ENCODE measurements at places on chromosomes 12 and 14.

DNA sequence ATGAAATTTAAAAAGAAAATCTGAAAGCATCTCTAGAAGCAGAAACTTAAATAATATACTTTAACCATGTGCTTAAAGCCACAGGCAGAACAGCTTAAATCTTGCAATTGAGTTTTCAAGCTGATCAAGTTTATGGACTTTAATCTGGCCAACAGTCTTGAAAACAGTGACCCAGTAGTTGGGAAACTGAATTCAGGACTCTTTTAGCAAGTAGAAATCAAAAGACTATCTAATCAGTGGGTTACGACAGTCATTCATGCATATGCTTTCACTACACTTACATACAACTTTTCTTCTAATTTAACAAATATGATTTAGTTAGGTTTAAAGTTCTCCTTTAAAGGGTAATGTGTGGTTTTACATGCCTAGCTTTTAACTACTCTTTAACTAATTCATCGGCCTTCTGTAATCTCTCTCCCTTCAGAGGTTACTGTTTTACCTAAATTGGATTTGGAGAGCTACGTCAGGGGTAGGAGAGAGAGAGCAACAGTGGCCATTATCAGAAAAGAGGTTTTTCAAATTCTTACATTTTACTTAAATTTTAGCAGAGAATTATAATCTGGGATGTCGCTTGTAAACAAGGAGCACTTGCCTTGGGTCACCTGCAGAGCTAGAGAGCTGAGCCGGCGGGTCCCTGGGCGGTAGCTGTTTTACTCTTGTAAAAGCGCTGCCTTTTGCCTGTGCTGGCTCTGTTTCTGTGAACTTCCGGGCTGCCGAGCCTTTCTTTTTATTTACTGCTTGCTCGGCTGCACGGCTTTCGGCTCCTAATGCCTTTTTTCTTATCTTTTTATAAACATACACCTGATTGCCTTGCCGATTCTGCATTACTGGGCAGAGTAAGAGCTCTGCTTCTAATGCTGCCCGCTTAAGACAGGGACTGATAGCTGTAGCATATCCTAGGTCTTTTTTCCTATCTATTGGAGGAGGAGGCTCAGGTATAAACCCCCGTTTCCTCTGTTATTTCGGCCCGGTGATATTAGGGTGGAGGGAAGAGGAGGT lies 17.4 kb upstream of the LYZ start:
- peak; percentile 50 for DNase-seq

DNA sequence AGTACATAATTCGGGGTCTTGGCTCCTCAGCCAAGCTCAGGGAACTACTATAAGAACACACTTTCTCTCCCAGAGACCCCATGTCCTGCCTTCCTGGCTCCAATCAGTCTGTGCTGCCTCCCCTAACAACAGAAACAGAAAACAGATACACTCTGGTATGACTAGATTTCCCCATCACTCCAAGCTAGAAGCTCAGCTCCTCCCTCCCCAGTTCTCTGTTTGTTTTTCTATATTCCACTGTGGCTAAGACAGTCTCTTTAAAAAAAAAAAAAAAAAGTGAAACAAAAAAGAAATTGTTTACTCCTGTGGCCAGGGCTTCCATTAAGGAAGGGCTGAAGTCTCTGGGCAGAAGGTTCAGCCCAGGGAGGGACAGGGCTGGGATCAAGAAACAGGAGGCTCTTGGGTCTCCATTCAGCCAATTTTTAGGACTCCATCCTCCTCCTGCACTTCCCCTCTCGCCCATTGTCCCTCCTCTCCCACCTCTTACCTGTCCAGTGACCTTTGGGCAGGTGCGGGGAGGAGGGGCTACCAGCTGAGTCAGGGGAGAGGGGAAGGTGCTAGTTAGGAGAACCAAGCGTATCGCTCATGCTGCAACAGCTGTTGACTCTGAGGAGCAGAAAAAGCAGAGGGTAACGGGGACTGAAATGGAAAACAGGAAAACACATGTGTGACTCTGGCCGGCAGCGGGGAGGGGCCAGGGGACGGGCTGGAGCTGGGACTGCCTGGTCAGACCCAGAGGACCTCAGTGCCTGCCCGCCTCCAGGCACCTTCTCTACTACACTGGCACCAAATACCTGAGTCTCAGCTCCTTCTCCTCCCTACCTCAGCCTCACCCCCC lies 4.1 kb upstream of the SLC7A7 start:
- DNase-seq = peak; percentile 64

- DNase-seq = no peak
These were observed 35.8 kb downstream of the ATP2A2 start for GRCh38 chr12:110316861-110317260.

DNA sequence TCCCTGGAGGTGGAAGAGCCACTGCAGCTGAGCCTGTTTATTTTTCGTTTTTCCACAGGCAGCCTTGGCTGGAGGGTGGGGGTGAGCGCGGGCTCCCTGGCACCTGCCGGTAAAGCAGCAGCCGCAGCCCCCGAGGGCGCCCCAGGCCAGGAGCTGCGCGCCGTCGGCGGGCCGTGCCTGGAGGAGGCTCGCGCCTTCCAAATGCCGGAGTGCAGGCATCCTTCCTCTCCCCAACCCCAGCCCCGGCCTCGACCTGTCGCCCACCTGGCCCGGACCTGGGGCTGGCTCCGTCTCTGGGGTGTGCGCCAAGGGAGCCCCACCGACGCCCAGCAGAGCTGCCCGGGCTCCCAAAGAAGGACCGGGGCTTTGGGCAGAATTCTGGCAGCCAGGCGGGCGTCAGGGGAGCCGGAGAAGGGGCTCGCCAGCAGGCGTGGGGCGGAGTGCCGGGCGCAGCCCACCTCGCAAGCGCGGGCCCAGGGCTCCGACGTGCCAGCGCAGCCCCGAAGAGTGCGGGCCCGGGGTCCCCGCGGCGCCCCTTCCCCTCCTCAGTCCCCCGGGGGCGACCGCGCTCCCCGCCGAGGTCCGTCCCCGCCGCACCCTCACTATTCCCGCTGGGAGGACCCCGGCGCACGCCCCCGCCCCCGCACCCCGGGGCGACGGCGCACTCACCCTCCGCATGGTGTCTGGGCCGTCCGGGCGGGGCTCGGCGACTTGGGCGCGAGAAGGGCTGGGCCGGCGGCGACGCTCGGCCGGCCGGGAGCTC lies 130.3 kb downstream of the NDUFA12 start:
- DNase-seq = no peak

DNA sequence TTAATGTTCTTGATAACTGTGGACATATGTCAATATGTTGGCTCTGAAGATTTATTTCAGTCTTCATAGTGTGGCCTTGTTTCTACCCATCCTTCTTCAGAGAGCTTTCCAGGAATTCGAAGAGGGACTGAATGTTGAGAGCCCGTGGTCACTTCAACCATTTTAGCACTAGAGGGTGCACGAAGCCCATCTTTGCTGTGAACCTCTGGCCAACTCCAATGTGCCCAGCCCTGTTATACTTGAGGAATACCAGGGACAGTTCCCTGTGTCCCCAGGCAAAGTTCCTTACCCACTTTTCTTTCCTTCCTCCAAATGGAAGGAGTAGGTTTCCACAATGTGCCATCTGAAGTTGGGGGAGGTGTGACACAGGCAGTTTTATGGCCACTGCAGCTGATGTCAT lies 603.5 kb downstream of the RPL10L start:
- no peak for DNase-seq

GRCh38 chr14:66219886-66220285 lies 266.3 kb upstream of the CCDC196 start:
- no peak for DNase-seq

DNA sequence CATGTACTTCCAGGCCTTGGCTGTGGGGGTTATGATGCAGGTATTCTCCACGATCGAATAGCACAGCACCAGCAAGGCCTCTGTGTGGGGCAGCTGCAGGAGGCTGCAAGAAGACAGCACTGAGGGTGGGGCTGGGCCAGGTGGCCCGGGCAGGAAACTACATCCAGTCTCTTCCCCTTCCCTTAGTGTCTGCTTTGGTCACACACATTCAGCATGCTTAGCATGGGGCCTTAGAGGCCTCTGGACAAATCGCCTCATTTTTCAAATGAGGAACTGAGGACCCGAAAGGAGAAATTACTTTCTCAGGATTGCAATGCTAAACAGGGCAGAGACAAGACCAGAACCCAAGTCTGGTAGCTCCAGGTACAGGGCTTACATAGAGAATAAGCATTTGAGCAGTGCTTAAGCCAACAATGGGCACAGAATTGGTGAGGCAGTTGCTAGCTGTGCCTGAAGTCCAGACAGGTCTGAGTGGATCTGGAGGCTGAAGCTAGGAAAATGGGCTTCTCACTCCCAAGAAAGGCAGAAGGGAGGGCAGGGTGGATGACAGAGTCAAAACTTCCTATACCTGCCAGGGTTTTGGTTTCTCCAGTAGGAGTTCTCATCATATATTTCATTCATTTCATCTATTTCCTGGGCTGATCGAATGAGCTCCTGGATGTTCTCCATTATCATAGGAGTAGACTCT lies 3.5 kb downstream of the ACRBP start:
- no peak for DNase-seq

- DNase-seq = no peak
These were observed 17.5 kb upstream of the BEGAIN start for GRCh38 chr14:100604709-100605108.

- no peak for DNase-seq
These were observed 6.5 kb downstream of the PHLDA1 start for GRCh38 chr12:76024942-76025600.

GRCh38 chr14:101191721-101192660 lies 288.5 kb upstream of the RTL1 start:
- DNase-seq = peak; percentile 19

DNA sequence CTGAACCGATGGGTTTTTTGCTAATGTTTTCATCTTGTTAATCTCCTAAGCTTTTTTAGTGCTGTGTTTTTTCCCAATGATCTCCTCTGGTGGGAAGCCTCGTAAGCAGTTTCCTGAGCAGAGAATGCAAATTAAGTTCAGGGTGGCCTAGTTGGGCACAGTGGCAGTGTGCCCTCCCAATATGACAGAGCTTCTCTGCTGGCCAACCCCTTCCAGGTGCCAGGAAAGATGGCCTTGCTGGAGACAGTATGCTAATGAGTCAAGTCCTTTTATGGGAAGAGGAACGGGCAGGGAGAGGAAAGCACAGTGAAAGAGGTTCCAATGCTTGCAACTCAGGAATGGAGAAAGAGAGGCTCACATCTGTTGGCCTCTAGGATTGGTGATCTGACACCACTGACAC lies 115.8 kb downstream of the GCH1 start:
- no peak for DNase-seq

DNA sequence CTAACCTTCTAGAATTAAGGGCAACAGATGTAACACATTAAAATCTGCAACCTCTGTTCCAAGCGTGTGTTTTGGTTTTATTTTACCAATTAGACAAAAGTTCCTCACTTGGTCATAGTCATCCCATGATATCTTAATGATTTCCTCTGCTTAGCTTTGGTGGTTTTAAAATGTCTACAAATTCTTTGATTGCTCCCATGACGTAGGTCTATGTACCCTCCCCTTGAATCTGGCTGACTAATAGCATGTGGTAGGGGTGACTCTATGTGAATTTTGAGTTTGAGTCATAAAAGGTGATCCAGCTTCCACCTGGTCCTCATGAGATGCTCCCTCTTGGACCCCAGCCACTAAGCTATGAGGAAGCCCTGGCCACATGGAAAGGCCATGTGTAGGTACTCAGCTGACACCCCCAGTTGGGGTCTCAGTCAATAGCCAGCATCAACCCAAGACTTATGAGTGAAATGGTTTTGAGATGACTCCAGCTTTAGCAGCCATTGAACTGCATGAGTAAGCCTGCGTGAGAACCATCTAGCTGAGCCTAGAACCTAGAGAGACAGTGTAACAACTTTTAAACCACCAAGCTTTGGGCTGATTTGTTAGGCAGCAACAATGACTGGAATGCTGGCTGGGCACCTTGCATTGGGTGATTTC lies 247.1 kb downstream of the MSRB3 start:
- no peak for DNase-seq

GRCh38 chr12:67747869-67748742 lies 99.6 kb downstream of the DYRK2 start:
- no peak for DNase-seq

GRCh38 chr12:89016970-89017778 lies 335.1 kb downstream of the DUSP6 start:
- peak; percentile 49 for DNase-seq

GRCh38 chr12:3362737-3363136 lies 128.3 kb upstream of the PRMT8 start:
- peak; percentile 12 for DNase-seq

GRCh38 chr12:68867606-68868005 lies 59.6 kb downstream of the MDM2 start:
- DNase-seq = no peak

DNA sequence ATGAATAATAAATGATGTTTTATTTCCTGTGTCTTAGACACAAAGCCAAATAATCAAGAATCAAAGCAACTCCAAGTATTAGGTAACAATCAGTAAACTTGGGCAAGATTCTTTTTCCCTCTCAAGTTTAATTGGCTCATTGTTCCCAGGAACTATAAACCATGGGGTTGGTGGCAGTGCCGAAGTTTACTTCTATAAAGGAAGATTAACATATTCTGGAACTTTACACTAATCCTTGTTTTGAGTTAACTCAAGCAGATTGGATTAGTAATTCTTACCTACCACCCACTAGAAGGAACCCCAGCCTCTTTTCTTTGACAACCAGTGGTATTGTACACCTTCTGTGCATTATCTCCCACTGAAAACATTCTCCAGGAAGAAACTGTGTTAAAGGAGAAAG lies 197.1 kb downstream of the EXOC5 start:
- DNase-seq = no peak

GRCh38 chr12:95100264-95101190 lies 27.1 kb upstream of the NR2C1 start:
- no peak for DNase-seq

DNA sequence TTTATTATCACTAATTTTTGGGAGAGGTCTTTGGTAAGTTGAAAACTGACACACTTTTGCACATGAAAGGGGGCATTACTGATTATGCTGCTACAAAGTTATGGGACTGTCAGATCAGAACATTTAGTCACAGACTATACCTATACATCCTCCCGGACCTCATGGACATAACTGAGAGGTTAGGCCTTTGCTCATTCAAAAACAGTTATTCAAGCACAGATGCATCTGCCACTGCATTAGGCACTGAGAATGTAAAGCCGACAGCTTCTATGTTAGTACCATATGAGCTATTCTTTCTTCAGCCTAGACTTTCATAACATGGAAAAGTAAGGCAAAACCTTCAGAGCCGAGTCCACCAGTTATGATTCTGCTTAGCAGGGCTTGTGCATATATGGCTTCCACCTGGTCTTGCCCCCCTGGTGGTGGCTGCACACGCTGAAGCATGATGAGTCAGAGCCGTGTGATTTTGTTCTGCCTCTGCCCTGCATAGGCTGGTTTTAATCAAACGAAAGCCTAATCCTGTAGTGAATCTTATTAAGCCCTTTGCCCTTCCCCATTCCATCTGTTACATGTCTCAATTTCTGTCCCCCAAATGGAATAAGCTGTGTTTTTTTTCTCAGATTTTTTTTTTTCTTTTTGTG lies 21.8 kb upstream of the RNU6-8 start:
- DNase-seq = peak; percentile 54

DNA sequence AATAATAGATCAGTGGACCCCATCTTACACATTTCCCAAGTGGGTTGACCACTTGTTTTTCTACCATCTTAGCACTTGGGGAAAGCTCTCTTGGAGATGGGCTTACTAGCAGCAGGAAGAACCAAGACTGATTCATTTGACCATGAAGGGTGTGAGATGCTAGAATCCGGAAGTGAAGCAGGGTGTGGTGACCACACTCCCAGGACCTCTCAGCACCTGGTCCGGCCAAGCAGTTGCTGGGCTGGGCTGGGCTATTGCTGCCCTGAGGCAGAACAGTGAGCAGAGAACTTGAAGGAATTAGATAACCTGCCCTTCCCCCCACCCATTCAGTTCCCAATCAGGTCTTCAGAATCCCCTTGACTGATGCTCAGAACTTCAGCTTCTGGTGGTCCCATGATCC lies 24.4 kb downstream of the ADCY6 start:
- DNase-seq = no peak

GRCh38 chr12:131312793-131313545 lies 359.3 kb downstream of the ADGRD1 start:
- no peak for DNase-seq

Measured in ureter (tissue), 1 donor.